ENCODE measurements at places on chromosomes 6 and 20.

DNA sequence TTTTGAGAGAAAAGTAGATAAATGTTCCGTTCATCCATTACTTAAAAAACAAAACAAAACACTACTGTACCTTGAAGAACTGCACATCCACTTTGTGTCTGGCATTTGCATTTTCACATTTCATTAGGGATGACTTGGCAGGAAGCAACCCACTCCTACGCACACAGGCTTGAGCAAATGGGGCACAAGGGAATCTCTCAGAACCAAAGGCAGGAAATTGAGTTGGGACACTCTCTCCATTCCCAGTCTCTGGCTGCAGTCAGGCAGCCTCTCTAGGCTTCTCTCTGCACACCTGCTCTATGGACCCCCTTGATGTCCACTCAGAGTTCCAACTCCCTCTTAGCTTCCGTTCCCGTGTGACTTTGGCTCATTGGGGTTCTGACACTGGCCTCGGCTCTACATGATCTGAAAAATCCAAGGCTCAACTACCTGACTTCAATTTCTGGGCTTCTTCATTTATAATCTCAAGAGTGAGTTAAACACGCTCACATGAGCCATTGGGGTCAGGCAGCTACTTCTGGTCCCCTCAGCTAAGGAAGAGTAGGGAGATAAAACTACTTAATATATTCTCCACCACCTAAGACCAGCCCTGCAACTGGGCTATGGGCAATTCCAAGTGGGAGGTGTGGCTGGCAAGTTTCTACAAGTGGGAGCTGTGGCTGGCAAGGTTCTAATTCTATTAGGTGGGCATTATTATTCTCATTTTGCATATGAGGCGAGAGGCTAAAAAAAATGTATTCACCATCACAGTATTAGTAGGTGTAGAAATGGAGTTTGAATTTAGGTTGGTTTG lies 251.9 kb downstream of the SOD2 start:
- DNase-seq, result no peak

DNA sequence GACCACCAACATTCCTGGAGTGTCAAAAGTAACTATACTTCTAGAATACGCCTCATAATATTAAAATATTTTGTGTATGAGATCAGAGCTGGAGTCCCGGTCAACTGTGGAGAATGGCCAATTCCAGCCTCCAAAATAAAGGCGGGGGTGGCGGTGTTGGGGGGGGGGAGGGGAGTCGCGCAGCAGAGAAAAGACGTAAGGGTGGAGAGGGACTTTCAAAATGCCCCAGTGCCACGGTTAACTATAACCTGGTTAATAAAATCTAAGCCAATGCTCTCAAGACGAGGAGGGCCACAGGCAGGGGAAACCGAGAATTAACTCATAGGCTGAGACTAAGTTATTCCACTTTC lies 1.3 kb downstream of the NUP153 start:
- DNase-seq, result peak; percentile 48

DNA sequence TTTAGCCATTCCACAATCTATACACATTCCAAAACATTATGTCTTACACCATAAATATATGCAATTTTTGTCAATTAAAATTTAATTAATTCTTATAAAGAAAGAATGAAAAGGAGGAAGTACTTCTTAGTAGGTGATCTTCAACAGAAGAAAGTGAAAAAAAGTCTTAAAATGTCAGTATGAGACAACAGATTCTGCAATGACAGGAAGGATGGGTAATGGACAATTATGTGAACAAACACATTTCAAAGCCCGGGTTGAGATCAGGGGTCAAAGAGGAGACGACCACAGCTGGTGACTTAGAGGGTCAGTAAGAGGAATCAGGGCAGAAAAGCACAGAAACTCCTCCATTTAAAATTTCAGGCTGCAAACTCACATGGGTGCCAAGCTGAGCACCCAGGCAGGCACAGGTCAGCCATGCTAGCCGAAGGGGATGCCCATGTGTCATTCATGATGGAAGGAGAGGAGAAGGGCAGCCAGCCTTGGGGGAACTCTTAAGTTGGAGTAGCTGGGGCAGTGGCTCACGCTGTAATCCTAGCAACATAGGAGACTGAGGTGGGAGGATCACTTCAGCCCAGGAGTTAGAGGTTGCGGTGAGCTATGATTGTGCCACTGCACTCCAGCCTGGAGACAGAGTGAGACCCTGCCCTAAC lies 11.0 kb downstream of the VSX1 start:
- no peak for DNase-seq

DNA sequence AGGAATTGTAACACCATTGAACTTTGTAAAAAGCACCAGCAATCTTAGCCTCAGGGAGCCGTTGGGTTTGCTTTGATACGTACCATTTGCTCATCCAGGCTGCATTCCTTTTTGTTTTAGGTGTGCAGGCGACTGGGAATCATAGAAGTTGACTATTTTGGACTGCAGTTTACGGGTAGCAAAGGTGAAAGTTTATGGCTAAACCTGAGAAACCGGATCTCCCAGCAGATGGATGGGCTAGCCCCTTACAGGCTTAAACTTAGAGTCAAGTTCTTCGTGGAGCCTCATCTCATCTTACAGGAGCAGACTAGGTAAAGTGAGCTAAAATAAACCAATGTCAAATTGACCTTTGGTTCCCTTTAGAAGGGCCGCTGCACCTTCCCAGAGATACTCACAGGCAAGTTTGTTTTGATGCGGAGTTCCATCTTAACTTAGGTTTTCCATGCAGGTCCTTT lies 1.6 kb downstream of the MYLIP start:
- no peak for DNase-seq

DNA sequence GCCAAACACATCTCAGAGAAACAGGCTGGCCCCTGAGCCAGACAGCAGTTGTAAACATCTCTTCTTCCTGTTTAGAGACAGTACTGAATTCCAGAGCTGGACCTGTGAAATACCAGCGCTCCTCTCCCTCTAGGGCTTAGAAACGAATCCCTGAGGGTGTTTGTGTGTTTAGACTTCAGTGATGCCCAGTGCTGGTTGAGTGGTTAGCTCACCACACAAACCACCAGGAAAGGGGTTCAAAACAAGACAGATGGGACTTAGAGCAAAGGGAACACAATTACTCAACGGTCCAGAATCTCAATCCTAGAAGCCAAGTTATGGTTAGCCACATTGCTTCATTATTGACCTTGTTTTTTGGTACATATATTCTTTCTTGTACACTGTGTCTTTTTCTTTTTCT lies 108.7 kb upstream of the TMEM170B start:
- DNase-seq, result no peak

GRCh38 chr20:17651760-17652388 lies 30.2 kb downstream of the RRBP1 start:
- DNase-seq, result no peak

DNA sequence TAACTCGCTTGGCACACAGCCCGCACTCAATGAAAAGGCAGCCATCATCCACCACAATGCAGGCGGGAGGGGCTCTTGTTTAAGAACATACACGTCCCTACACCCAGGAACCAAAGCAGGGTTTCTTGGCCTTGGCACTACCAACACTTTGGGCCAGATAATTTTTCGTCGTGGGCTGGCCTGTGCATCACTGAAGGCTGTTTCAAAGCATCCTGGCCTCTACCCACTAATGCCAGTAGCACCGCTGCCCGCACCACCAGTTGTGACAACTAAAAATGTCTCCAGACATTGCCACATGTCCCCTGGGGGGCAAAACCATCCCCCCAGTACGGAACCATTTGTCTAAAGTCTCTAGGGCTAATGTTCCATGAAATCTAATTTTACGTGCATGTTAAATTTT lies 13.0 kb downstream of the UQCC2 start:
- no peak for DNase-seq

DNA sequence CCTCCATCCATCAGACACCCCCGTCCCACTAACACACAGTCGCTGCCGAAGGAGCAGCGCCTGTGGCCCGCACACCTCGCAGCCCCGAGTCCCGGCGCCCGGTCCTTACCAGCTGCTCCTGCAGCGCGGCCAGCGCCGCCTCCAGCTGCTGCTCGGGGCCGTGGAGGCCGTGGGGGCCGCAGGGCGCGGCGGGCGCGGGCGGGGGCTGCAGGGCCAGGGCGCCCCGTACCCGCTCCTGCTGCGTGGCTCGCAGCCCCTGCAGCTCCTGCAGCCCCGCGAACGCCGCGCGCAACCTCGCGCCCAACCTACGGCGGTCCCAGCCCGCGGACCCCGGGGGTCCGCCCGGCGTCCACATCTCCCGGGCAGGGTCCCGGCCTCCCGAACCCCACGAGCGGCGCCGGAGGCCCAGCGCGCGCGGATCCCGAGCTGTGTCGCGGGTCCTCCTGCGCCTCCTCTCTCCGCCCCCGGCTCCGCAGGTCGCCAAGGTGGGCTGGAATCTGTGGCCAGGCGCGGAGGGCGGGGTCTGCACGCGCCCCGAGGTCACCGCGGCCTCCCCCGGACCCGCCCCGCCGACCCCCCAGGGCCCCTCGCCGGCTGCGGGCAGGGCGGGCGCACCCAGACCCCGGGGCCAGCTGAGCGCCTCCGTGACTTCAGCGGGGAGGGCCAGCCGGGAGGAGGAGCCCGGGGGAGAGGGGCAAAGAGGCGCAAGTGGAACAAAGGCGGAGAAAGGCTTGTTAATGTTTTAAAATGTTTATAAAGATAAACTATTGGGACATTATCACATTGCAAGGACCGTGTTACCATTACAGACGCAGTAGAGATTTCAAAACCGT lies at the start of gene DACT2:
TSS of gene DACT2 (minus strand) at position 499 of the 833 bp plus-strand sequence. CDS start at position 355, 144 bp downstream.
- no peak for DNase-seq

GRCh38 chr6:168004945-168005344 lies 7.5 kb downstream of the KIF25 start:
- no peak for DNase-seq

DNA sequence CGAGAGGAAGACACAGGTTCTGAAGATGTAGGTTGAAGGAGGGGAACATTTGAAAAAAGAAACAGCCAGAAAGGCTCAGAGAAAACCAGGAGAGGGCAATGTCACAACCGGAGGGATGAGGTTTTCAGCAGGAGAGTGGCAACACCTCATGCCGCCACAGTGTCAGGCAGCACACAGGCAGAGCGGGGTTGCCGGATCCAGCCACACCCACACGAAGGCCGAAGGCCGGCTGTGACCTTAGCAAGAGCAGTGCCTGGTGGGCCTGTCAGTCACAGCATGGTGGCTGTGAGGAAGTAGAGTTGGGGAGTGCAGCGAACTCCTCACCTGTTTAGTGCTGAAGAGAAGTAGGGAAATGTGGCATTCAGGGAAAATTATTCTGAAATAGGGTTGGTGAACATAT lies 14.0 kb downstream of the HDDC2 start:
- DNase-seq, result no peak

DNA sequence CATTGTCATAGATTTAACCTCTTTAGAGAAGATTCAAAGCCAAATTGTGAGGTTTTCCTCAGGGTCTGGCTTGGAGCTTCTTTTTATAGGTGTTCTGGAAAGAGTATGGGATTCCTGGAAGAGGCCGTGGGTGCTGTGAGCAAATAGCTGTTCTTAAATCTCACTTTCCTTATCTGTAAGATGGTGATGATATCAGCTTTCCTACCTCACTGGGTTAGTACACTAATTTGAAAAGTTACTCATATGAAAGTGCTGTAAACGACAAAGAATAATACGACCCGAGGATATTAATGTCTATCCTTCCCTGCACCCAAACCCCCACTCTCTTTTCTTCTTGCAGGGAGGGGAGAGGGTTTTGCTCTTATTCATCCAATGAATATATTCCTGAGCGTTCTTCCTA lies 116.9 kb upstream of the ENPP5 start:
- DNase-seq, result no peak

DNA sequence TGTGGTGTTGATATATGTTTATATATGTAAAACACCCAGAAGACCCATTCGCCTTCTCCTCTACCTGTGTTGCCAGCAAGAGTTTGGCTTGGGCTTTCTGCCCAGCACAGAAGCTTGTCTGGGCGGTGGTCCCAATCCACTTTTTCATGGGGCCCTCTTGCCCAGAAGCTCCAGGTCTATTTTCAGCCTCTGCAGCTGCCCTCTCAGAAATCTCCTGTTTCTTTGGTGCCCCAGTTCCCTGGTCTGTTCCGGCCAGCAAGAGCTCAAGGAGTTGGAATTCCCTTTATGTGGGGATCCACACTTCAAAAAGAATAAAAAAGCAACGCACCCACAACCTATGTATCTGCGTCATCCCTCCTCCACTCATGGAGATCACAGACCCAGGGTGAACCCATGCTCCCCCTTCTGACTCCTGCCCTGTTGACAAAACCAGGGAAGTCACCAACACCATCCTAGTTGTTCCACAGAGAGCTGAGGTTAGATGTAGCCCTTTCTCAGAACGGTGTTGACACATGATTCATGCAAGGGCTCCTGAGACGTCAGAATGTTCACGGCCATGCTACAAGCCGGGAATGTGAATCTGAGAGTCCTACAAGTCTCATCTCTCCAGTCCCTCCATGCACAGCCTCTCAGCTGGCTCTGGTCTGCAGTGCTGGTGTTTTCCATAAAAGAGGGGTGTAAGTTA lies 156.8 kb upstream of the RIN2 start:
- DNase-seq, result no peak

All from stimulated activated CD8-positive, alpha-beta memory T cell treated with anti-CD3 and anti-CD28 coated beads, Interleukin-7, amount 100 ng/mL, for 48 hours (primary cell).